Choroid plexus epithelial cell (primary cell): ENCODE measurements at places on chromosomes 4 and X.

DNA sequence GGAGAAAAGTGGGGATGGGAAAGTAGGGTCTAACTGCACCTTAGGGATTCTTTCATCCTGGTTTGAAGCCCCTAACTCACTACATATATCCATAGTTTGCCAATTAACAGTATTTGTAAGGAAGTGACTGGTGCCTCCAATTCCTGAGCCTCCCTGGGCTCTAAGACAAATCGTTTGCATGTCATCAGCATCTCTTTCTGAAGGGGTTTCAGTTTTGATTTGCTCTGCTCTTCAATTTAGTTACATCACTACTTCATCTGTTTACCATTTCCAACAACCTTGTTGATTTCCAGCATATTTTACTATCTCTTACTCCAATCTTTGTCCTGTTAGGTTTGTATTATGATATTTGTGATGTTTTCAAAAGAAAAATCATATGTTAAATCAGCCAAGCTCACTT lies 15.5 kb upstream of the DDX60 start:
- DNase-seq: no peak

- no peak for DNase-seq
Observed at GRCh38 chr4:20084488-20084887, 167.2 kb upstream of the SLIT2 start.

GRCh38 chr4:73729534-73730165 lies 10.7 kb upstream of the CXCL8 start:
- DNase-seq: peak; percentile 96

DNA sequence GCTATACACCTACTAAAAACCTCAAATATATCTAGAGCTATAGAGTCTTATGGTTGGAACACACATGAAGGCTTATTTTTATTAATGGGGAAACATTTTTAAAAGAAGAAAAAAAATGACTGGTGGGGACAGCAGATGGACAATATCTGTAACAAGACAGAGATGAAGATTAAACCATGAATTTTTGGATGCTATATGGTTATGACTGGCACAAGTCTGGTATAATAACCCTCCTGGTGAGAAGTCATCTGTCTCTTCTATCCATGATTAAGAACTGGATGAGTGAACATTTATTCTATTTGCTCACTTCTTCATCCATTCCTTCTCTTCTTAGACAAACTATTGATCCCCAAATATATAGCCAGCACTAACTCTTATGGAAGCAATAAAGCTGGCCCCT lies 104.4 kb downstream of the EFHC2 start:
- DNase-seq: no peak

GRCh38 chr4:122742933-122743829 lies 10.7 kb downstream of the BBS12 start:
- DNase-seq: no peak

GRCh38 chrX:22516893-22517292 lies 244.2 kb downstream of the CBLL2 start:
- DNase-seq: no peak

GRCh38 chrX:104122829-104123228 lies 10.5 kb downstream of the ZCCHC18 start:
- no peak for DNase-seq

DNA sequence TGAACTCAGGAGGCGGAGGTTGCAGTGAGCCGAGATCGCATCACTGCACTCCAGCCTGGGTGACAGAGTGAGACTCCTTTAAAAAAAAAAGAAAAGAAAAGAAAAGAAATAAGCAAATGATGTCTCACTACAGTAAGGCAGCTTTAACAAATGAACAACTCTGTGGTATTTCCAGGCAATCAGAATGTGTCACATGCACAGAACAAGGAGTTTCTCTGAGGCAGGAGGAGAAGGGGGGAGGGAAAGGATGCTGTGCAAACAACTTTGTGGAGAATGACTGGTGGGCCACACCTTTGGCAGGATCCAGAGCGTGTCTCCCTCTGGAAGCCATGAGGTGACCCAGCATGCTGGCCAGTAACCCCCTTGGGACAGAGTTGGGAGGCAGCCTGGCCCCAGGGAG lies 57.6 kb downstream of the RAI2 start:
- no peak for DNase-seq

GRCh38 chrX:108223585-108223984 lies 132.0 kb downstream of the ATG4A start:
- no peak for DNase-seq

DNA sequence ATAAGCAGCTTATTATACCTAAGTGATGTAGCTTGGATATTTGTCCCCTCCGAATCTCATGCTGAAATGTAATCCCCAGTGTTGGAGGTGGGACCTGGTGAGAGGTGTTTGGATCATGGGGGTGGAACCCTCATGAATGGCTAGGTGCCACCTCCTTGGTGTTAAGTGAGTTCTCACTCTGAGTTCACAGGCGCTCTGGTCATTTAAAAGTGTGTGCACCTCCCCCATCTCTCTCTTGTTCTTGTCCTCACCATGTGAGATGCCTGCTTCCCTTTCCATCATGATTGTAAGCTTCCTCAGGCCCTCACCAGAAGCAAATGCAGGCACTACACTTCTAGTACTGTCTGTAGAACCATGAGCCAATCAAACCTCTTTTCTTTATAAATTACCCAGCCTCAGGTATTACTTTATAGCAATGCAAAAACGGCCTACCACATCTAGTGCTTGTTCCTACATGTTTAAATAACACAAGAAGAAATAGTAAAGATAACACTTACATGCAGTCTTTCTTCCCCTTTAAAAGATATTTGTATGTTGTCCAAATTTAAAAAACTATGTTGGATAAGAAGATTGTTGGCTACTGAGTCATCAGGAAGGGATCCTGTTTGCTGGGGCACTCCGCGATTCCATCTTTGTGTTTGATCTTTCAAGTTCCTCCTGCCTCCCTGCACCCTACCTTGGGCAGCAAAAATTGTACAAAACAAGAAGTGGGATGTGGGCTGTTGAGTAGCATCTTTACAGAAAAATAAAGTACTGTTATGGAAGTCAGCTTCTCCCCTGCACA lies 29.7 kb downstream of the PPP1R2C start:
- peak; percentile 16 for DNase-seq

DNA sequence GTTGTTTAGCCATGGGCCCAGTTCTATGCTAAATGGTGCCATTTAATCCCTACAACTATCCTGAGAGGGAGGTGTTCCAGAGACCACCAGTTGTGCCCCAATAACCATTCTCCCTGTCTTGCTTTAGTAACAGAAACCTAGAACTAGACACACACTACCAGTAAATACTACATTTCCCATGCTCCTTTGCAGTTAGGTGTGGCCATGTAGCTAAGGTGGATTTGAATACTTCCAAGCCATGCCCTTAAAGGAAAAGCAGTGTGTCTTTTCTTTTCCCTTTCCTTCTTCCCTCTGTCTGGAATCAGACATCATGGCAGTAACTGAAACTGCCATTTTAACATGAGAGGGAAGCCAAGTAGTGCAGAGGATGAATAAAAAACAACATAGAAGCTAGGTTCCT lies 90.9 kb upstream of the TMEM33 start:
- DNase-seq: no peak

GRCh38 chr4:18250564-18250963 lies 229.0 kb upstream of the LCORL start:
- no peak for DNase-seq

DNA sequence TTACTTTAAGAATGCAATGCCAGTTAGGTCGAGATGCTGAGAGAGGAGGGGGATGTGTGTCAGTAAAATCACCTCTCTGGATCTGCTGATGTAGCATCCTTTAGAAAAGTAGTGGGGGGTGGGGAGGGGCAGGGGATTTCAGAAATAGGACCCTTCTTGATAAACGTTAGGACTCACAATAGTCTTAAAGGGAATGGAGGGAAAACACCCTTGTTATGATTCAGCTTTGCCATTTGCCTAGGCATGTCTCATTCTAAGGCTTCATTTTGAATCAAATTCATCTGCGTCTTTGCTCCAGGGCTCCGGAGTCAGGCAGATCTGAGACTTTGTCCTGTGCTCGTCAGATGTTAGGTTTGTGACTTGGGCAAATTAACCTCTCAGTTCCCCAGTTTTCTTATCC lies 879 bp downstream of the SH2D1A start:
- DNase-seq: no peak

- no peak for DNase-seq
Observed at GRCh38 chrX:125387945-125388344, 68.3 kb downstream of the TEX13C start.

GRCh38 chr4:67624939-67625338 lies 66.4 kb downstream of the STAP1 start:
- peak; percentile 4 for DNase-seq

DNA sequence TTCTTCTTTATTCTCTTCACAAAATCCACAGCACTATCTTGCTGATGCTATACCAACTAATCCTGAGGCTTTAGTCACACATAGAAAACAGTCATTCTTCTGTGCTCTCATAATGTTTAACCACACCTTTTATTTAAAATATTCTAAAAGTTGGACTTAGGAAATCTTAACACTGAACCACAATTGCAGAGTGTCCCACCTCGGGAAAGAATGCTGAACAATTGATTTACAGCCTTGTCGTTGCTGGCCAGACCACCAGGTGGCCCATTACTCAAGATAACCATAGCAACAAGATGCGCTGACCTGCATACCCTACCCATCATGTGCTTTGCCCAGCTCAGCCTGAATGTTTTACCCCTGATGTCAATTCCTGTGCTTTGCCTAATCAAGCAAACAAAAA lies 100.8 kb downstream of the ARSJ start:
- DNase-seq: peak; percentile 62

GRCh38 chr4:48446642-48447041 lies 36.5 kb upstream of the SLC10A4 start:
- no peak for DNase-seq

DNA sequence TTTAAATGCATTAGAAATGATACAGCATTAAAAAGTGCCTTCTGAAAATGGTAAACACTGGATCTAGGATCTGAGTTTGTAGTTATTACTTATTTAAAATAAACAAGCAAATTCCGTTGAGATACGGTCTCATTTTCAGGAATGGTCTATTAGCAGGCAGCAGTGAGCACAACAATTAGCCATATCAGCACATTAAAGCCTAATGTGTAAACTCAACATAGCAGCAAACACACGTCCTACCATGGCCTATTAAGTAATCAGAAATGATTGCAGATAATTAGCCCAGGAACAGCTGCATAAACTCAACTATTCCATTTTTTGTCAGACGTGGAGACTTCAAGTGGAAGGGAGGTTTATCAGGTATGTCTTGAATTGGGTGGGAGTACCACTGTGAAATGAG lies 61.8 kb downstream of the NEIL3 start:
- DNase-seq: no peak

- no peak for DNase-seq
Observed at GRCh38 chr4:6230827-6231662, 30.7 kb upstream of the JAKMIP1 start.

DNA sequence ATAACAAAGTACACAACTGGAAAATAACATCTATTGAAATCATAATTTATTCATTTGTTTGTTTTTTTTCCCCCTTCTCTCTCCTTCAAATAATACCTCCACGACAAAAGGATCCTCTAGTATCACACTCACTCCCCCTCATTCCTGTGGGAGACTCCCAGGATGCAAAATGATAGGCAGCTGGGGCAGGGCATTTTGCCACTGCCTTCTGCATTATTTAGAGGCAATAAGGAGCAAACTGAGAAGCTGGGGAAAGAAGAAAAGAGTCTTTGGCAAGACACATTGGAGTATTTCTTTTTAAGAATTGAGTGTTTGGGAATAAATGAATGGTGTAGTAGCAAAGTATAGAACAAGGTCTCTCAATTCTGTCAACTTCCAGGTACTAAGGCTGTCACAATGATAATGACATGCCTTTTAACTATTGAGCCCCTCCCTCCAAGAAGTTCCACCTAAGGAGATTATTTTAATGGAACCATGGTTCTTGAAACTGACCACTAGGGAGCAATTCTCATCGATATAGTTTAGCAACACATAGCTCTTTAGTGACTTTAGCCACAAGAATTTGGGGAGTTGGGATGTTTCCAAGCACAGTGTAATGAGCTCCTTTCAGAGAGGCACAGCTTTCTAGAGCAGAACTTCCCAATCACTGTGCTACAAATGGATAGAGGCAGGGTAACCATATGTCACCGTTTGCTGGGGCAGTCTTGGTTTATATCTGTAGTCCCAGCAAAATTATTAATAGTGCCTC lies 303.3 kb downstream of the FRMPD4 start:
- DNase-seq: peak; percentile 19

GRCh38 chr4:131258361-131258760 lies 1890.7 kb upstream of the PCDH10 start:
- no peak for DNase-seq

GRCh38 chr4:128596115-128596514 lies 213.4 kb upstream of the JADE1 start:
- DNase-seq: no peak

GRCh38 chr4:132958457-132959263 lies 190.4 kb upstream of the PCDH10 start:
- no peak for DNase-seq

DNA sequence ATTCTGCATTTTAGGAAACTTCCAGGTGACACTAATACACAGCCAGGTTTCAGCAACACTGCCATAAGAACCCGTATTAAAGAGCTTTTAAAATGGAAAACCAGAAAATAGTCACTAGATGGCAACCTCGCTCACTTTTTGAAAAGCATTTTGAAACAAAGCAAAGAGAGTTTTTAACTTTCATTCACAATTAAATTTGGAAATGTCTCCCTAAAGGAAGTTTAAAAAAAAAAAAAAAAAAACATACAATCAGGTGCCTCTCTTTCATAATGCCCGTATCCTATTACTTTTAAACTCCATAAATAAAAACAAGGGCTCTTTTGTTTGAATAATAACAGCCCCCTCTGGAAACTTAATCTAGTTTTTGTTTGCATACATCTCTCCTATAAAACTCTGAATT lies 20.3 kb downstream of the MEPE start:
- DNase-seq: peak; percentile 79

DNA sequence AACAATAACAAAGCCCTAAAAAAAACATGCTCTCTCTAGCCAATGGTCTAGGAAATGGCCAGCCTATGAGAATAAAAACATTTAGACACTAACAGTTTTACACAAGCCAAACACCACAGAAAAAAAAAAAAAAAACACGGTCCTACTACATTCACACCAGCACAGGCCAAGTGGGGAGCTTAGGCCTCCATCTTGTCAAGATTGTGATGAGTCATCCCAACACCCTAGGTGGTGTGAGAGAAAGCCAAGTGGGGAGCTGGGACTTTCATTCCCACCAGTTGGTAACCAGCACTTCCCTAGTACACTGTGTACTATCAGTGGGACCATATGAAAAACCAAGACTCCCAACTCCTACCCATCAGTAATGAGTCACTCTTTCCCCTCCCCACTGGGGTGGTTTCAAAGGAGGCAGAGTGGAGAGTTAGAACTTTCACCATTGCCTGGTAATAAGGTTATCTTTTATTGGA lies 95.6 kb downstream of the ADAMTS3 start:
- peak; percentile 89 for DNase-seq

- DNase-seq: peak; percentile 30
Observed at GRCh38 chr4:108117418-108118182, 51.1 kb downstream of the LEF1 start.

- peak; percentile 73 for DNase-seq
Observed at GRCh38 chr4:56619160-56619559, 61.9 kb downstream of the HOPX start.

- DNase-seq: no peak
Observed at GRCh38 chrX:122934131-122934530, 249.9 kb upstream of the GRIA3 start.

GRCh38 chrX:155966876-155967275 lies 30.6 kb upstream of the IL9R start:
- DNase-seq: peak; percentile 23

GRCh38 chr4:156223985-156224384 lies 270.3 kb upstream of the CTSO start:
- no peak for DNase-seq
